Activated CD4-positive, alpha-beta T cell treated with anti-CD3 and anti-CD28 coated beads, Interleukin-2, Interleukin-6, amounts not matched to agents 100 ng/mL and 50 ng/mL, durations not matched to agents 16 hours and 8 hours (primary cell): ENCODE measurements at places on chromosomes 3 and 15.
A peak's percentile ranks its signal among the peaks of the same experiment; 100 is the strongest.

DNA sequence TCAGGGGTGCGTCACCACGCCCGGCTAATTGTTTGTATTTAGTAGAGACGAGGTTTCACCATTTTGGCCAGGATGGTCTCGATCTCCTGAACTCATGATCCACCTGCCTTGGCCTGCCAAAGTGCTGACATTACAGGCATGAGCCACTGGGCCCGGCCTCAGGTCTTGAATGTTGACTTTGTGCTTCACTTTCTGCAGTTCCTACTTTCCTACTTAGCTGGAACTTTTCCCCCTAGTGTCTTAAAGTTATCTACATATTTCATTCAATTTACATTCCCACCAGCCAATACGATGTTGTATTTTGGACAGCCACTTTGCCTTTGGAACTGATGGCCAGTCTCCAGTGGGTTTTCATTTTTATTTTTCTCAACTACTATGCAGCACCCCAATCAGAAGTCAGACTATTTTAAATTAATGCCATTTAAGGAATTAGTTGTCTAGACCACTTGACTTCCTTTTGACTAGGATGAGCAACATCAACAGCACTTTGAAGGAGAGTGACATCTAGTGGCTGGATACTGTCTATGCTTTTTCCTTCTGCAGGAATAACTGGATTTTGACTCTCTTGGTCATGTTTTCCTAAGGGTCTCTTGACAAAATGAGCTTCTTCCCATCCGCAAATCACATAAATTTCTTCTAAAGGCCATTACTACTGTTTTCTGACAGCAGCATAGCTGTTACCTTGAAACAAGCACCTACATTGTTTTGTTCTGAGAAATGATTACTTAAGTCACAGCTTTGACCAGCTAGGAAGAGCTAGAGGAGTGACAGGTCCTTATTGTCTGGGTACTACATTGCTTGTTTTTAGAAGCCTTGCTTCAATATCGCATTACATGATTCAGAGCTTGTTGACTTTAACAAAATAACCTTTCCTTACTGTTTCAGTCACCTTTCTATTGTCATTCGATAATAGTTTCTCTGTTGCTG, 140.2 kb downstream of the ITPR1 start:
- peak; percentile 50 for DNase-seq

GRCh38 chr3:123688241-123688747, 103.4 kb upstream of the HACD2 start:
- no peak for DNase-seq

DNA sequence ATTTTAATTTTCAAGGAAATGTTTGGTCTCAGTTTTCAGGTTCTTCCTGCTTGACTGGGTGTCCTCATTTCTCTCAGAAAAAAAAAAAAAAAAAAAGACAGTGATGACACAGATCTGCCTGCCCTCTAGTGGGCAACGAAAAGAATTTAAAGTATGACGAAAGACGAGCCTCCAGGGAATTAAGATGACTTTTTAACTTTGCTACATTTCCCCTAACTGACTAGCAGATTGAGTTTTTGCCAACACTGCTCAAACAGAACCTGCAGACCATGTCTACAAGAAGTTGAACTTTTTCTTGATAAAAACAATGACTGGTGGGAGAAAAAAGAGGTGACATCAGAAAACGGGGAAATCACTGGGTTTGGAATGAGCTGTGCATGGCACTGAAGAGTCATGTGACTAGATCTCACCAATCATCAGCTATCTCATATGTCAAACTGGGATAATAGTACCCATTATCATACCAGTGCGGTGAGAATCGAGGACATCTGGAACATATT, 40.8 kb downstream of the EOMES start:
- DNase-seq: peak; percentile 64

- no peak for DNase-seq
Observed at GRCh38 chr3:4716706-4717362, 223.7 kb downstream of the ITPR1 start.

GRCh38 chr3:121914081-121914998, 20.1 kb downstream of the SLC15A2 start:
- no peak for DNase-seq

DNA sequence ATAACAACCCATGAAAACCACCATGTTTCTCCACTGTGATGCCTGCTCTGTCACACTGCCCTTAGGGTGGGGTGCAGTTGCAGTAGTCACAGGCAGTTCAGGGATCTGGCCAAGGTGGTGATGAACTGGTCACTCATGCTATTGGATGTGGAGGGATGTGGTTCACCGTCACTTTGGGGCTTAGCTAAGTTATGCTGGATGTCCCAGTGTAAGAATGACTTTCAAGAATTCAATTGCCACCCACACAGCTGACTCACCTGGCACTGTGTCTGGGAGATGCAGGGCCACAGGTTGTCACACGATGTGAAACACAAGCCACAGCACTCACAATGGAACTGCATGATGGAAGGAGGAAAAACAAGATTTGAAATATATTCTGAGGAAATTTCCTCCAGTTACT, 146.1 kb upstream of the CTNNB1 start:
- DNase-seq: peak; percentile 5

- DNase-seq: no peak
Observed at GRCh38 chr3:64405211-64405835, 180.1 kb upstream of the PRICKLE2 start.

- DNase-seq: no peak
Observed at GRCh38 chr15:55515991-55516776, 8.2 kb upstream of the DNAAF4 start.

DNA sequence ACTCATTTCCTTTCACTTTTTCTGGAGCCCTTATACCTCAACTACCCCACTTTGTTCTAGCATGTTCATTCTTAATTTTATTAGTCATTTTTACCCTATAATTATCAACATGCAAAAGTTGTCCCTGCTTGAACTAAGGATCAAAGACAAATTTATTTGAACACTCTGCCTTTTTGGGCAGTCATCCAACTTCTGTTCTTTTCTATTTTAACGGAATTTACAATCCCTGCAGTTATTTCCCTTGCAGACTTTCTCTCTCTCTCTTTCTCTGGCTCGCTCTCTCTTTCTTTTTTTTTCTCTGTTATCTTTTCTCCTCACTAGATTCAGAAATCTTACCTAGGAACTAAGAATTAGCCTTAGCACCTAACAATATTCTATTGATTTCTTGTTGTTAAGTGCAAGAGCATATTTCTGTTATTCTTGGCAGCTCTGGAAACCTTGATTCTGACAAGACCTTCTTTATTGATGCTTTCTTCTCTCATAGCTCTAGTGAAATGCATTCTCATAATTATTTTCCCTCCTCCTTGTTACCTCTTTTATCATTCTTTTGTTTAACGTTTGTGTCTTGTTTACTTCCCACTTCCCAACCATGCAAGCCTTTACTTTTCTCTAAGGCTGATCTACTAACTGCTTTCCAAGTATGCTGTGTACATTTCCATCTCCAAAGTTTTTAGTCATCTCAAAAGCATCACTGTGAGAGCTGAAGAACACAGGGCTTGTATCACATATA, 951.6 kb downstream of the DIPK2A start:
- no peak for DNase-seq

DNA sequence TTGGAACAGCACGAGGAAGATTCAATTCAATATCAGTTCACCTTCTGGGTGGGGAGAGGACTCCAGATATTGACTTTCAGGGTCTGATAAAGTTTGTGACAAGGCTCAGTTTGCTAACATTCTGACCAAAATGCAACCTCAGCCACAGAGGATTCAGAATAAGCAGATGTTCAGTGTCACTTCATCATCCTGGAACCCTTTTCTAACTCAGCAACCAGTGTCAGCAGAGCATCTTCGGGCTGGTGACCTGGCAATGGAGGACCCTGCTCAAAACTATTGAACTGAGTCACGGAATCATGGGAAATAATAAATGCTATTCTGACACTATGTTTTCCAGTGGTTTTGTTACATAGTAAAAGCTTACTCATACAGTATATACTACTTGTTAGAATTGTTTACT, 433.4 kb upstream of the CFAP20DC start:
- DNase-seq: peak; percentile 41

- DNase-seq: peak; percentile 43
Observed at GRCh38 chr15:63048776-63049665, 6.5 kb downstream of the TPM1 start.
